ENCODE measurements at places on chromosomes 7 and 10. TPM values are rescaled to one million over a fixed set of nuclear protein-coding genes. Genes with fewer than 3 reads are reported as not detected.
A peak's percentile ranks its signal among the peaks of the same experiment; 100 is the strongest.

DNA sequence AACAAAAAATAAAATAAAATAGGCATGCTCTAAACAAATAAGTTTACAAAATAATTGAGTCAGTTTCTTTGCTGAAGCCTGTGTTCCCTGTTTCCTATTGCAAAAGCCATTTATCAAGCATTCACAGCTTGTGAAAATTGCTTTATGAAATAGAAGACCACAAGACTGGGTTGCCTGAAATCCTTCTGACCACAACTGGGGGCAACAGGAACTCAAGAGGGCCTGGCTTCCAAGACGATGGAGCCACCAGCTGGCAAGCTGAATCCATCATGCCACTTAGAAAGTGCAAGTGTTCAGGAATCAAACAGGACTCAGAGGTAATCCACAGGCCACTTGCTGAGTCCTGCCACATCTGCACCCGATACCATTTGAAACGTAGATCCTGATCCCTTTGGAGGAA, 752 bp upstream of the ABCA13 start:
- DNase-seq = no peak

DNA sequence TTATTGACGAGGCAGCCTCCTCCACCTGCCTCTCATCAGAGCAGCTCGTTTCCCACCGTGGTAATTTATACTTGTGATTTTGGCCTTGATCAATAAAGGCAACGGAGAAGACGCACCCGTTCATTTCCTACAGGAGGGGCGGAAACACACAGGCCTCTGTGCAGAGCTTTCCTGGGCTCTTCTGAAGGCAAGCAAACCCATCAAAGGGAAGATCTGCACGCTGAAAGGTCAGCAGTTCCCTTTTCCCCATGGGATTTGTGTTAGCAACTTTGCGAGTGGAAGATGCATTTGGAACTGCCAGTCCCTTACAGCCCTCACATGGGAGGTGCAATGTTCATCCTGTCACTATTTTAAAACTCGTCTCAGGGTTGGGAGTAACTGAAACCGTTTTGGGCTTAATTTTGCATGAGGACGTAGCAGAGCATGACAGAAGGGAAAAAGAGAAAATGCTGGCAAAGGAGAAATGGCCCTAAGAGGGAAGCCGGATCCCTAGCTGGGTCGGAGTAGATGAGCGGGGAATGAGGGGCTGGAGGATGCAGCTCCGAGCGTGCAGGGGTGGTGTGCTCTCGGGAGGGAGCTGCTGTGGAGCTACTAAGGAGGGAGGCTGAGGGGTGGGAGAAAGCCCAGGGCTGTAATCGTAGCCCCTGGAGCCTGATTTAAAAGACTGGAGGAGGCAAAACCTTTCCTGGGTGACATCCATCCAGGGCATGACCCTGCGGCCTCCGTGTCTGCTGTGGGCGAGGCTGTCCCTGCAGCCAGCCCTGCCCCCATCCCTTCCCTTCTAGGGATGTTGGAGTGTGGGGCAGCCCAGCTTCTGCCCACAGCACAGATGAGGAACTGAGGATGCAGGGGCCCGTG, 111.1 kb upstream of the FAM20C start:
- no peak for DNase-seq

- DNase-seq = no peak
These were observed 113.4 kb downstream of the ANK3 start for GRCh38 chr10:60276232-60276631.

DNA sequence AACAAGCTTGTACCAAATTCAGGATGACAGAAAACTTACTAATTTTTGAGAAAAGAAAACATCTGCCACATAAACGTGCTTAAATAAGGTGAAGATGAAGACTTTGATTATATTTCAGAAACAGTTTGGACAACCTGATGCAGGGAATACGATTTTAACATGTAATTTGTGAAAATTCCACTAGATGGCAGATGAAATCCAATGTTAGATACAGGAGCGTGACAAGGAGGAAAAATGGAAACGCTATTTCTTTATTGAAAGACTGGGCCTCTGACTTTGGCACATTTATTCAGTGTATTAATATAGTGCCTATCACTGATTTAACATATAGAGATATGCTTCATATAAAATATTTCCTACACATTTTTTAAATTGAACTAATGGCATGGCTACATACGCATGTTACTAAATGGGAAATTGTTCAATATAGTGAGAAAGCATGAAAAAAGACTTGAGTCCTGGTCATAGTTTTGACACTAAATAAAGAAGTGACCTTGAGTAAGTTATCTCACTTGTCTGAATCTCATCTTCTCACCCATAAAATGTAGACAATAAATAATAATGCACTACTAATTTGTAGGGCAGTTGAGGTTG, 60.7 kb downstream of the CD36 start:
- DNase-seq = no peak

DNA sequence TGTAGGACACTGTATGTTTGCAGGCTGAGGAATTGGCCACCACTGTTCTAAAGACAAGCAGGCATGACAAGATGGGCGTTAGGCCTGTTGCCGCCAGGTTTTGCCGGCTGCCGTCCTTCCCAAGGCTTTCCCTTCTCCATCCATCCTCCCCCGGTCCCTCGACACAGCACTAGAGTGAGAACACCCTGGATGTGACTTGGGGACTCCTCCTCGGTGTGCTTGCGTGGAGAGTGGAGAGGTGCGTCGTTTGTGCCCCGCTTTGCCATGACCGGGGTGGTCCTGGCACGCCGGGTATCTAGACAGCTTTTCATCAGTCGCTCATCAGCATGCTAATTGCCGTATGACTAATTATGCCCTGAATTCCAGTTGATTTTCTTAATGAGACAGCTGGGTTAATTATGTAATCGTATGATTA, 206.6 kb upstream of the SH2B2 start:
- DNase-seq = no peak

DNA sequence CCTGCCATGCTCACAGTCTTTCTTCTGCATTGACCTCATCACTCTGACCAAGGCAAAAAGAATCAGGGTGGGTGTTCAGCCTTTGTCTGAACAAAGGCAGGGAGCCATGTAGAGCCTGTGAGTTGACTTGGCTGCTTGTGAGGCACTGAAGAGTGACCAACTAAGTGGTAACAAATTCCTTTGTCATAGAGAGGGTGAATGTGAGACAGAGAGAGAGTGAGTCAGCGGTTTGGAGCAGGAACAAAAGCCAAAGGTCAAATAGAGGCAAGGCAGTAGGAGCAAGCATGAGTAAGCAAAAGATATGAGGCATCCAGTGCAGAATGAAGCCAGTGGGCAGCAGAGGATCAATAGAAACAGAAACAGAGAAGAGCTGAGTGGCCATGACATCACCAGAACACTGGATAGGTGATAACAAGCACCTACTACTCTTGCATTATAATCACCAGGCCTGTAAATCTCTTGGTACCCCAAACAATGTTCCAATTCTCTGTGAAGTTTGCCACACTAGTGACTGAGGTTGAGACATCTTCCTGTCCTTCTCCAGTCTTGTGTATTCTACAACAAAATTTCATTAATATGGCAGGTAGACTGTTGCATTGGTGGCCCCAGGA, 116.2 kb upstream of the LAMB4 start:
- DNase-seq = no peak

DNA sequence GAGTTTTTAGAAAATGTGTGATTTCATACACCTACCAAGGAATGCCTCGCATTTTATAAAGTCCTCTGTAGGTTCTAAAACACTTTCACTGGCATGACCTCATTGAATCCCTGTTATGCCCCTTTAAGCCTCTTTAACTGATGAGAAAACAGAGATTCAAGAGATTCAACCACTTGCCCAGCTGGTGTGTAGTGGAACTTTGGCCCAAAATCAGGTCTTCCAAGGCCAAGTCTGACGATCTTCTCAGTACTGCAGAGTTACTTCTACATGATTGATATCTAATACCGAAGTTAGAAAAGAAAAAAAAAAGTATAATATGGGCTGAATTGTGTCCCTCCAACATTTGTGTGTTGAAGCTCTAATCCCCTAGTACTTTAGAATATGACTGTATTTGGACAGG, 202.0 kb downstream of the WDR11 start:
- DNase-seq = no peak

DNA sequence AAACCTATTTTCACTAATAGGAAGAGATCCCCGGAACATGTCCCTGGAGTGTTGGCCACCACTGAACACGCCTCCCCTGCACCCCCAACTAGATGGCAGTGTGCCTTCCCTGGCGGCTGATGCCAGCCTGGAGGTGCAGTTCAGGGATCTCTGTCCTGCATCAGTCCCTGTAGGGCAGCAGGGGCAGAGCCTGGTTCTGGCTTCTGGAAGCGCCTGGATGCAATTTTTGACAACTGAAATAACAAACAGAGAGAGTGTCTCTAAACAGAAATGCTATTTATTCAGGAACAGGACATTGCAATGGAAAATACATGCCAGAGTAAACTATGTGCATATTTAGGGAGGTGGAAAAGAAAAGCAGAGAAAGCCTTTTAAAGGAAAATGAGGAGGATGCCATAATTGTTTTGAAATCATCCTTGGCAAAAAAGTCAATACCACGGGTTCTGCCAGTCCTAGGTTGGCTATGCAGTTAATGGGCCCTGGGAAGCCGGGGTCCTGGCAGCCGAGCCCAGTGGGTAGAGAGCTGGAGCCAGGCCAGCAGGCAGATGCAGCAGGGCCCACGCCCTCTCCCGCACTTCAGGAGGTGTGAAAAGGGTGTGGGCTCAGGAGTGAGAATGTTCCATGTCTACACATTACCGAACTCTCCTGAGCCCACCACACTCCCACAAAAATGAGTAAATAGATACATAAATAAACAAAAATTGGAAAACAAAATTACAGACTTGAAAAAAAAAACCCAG, 18.5 kb downstream of the ANTXRL start:
- DNase-seq = no peak

DNA sequence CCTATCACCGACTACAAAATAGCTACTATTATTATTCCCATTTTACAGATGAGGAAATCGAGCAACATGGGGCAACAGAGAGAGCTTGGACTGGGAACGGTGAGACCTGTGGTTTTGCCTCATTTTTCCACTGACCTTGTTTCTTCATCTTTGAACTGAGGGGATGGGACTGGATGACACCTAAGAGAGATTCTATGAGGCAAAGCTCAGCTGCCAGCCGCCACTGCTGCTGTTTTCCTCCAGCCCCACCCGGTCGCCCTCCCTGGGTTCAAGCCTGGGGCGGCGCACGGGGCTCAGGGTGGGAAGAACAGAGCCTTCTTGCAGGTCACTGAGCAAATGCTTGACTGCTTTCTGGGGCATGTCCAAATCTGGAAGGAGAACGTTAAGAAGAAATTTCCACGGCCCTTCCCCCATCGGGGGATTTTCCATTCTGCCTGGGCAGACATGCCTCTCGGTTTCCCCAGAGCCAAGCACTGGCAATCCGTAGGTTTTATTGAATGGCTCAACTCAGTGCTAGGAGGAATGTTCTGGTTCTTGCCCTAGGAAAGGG, 12.3 kb downstream of the DDIT4 start:
- no peak for DNase-seq

- no peak for DNase-seq
These were observed 148.1 kb upstream of the RSU1 start for GRCh38 chr10:16965344-16965616.

DNA sequence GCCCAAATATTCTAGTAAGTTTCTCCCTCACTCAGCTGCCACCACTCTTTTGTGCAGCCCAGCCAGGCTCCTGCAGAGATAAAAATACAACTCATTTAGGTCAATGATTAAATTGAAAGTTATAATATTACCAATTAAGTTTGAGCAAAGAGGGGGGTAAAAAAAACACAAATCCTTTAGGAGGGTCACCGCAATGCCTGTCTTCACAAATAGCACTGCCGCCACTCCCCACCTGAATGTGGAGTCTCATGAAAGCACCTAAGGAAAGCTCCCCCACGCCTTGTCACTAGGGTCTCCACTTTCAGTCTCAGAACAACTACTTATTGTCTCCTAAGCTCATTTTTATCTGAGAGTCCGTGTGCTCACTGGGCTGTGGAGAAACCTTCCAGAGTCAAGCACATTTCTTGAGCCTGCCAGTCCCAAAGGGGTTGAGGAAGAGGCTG, 148.7 kb downstream of the FGFR2 start:
- DNase-seq = no peak

DNA sequence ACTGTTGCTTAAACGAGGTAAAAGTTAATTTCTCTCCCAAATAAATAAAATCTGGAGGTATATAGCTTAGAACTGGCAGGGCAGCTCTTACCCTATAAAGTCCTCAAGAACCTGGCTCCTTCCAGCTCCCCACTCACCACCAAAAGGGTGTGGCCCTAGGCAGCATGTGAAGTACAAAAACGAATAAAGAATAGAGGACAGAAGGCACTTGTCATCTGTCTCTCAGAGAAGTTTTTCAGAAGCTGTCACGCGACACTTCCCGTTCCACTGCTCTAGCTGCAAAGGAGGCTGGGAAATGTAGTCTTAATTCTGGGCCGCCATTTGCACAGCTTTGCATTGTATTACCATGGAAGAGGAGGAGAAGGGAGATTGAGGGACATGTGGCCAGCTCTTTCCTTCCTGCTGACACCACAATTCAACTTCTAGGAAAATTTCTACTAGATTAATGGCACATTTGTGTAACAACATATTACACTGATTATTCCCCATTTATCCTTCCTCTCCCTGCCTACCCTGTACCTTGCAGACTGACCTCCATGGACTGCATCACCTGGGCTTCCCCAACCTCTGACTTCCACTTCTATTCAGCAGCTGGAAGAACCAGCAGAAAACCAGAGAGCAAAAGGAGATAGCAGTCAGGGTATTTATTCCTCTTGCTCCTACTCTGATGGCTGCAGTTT, 62.2 kb downstream of the CCDC71L start:
- DNase-seq = peak; percentile 21

DNA sequence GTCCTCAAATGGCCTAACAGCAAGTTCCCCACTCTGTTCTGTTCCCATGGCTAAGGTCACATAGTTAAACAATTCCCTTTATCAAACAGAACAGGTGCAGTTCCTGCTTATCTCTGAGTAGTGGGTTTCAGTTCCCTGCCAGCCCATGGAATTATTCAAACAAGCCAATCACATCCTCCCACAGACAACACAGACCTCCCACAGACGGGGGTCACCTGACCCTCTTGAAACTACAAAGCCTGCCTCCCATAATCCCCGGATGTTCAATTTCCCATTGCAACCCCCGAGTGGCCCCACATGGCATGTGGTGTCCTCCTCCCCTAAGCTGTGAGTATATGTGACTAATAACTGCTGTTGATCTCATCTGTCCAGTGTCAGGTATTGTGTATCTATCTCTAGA, 64.1 kb downstream of the TMEM168 start:
- DNase-seq = no peak

DNA sequence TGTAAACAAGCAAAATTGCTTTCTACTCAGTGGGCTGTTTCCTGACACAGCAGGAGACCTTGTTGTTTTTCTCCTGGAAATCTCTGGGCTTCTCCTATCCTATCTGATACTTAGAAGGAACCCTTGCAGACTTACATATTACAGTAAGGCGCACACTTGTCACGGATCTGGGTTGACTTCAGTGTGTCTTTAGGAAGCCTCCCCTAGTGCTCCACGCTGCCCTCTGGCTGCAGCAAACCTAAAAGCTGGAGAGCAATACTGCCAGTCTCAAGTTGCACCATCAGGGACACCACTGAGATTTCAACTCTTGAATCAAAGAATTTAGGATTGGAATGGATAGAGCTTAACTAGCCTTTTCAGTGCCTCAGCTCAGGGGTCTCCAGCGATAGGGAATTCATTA, 495.3 kb downstream of the LRMDA start:
- DNase-seq = no peak

GRCh38 chr7:18200855-18201254, 173.2 kb upstream of the PRPS1L1 start:
- no peak for DNase-seq

LRRC18 gene
- not detected for total RNA-seq

MKX gene
- 0.31 TPM for total RNA-seq

HOXA6 gene
- total RNA-seq = not detected

Data from progenitor cell of endocrine pancreas (in vitro differentiated cells).